Activated naive CD8-positive, alpha-beta T cell treated with anti-CD3 and anti-CD28 coated beads, Interleukin-2, amount 10 ng/mL, durations not matched to agents 7 days and 5 days (primary cell): ENCODE measurements at places on chromosomes 2 and 18. TPM values are rescaled to one million over a fixed set of nuclear protein-coding genes. Genes with fewer than 3 reads are reported as not detected.
A peak's percentile ranks its signal among the peaks of the same experiment; 100 is the strongest.

GRCh38 chr2:33375054-33375453, 101.4 kb upstream of the RASGRP3 start:
- H3K27ac ChIP-seq, result no peak overlapping the region
- no peak for DNase-seq
- no peaks in the 10 kb centered on the region for H3K36me3 ChIP-seq
- H3K27me3 ChIP-seq, result peaks cover 5% of the 10 kb centered on the region
- peaks cover 1% of the 10 kb centered on the region for H3K4me1 ChIP-seq

- H3K27ac ChIP-seq, result no peak overlapping the region
- peaks cover 15% of the 10 kb centered on the region for H3K36me3 ChIP-seq
- H3K27me3 ChIP-seq, result peaks cover 38% of the 10 kb centered on the region
- peaks cover 4% of the 10 kb centered on the region for H3K4me1 ChIP-seq
- no peak overlapping the region for H3K4me3 ChIP-seq
- DNase-seq, result no peak
Measured at GRCh38 chr2:46208766-46209165, 88.4 kb upstream of the EPAS1 start.

ING5 gene
- 54.3 TPM for total RNA-seq

GRCh38 chr2:161596148-161596547, 28.1 kb upstream of the SLC4A10 start:
- H3K4me3 ChIP-seq, result no peak overlapping the region
- H3K27ac ChIP-seq, result no peak overlapping the region
- DNase-seq, result no peak
- H3K27me3 ChIP-seq, result peaks cover 26% of the 10 kb centered on the region
- peaks cover 17% of the 10 kb centered on the region for H3K4me1 ChIP-seq
- peaks cover 7% of the 10 kb centered on the region for H3K36me3 ChIP-seq

SCN9A gene
- total RNA-seq, result not detected

TAF1B gene
- total RNA-seq, result 18.8 TPM

DNA sequence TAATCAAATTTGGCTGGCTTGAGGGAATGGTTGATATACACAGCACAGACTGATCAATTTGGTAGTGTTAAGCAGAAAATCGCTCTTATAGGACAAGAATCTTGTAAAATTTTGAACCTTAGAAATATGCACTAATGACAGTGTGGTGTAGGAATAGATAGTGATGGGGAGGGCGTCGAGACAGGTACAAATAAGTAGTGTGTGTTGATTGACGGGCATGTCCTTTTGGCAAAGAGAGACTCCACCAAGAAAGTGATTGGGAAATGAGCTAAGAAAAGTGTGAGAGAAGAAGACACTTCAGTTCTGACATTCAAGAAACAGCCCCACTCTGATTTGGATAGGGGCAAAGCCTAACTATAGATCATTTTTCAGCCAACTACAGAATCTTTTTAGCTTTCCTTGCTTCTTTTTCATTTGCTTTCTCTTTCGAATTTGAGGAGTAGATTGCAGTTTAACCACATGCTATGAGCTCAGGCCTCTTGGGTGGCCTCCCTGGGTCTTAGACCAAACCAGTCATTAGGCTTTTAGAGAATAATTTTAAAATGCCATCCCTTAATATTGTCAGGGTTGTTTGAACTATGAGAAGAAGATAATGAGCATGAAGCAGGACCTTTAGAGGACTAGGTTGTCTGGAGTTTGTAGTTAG, 127.1 kb downstream of the CERS6 start:
- H3K36me3 ChIP-seq, result peaks cover 40% of the 10 kb centered on the region
- H3K4me3 ChIP-seq, result peak overlapping the region; percentile 73
- H3K27me3 ChIP-seq, result no peaks in the 10 kb centered on the region
- peaks cover 34% of the 10 kb centered on the region for H3K4me1 ChIP-seq
- DNase-seq, result no peak

- DNase-seq, result no peak
- H3K4me3 ChIP-seq, result no peak overlapping the region
- H3K27me3 ChIP-seq, result peaks cover 3% of the 10 kb centered on the region
- H3K27ac ChIP-seq, result no peak overlapping the region
- H3K4me1 ChIP-seq, result no peaks in the 10 kb centered on the region
Measured at GRCh38 chr18:61869636-61870035, 23.2 kb downstream of the RNF152 start.

- H3K4me3 ChIP-seq, result peak overlapping the region; percentile 95
- H3K36me3 ChIP-seq, result peaks cover 10% of the 10 kb centered on the region
- H3K27me3 ChIP-seq, result no peaks in the 10 kb centered on the region
- no peak overlapping the region for H3K27ac ChIP-seq
Measured at GRCh38 chr2:46540496-46541331, 61.3 kb downstream of the TMEM247 start.

DNA sequence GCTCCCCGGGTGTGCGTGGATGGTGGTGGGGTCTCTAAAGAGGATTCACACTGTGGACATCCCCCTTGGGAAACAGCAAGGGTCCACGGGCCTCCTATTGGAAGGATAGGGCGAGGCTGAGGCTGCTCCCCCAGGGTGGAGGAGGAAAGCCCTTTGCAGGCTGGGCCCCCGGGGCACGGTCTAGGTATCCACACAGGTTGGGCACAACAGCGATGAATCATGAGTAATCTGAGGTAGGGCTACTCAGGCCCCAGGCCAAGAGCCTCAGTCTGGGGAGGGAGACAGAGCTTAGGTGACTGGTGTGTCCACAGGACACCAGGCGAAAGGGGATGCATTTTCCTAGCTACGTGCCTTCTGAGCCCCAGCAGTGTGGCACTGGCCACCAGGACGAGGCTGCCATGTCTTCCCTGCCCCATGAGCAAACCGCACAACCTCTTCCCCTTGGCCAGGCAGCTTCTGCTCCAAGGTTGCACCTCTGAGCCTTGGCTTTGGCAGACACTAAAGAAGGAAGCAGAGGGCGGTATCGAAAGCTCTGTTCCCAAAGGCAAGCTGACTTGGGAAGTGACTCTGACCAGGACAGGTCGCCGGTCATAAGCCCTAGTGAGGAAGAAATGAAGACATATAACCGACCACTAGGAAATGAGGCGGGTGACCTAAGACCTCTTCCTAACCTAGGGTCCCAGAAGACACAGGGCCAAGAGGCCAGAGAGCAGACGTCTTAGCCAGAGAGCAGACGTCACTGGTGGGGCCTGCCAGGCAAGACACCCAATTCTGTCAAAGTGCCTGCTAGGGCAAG, 14.6 kb upstream of the SEMA4C start:
- H3K27ac ChIP-seq, result peak overlapping the region; percentile 22
- no peaks in the 10 kb centered on the region for H3K36me3 ChIP-seq
- no peaks in the 10 kb centered on the region for H3K27me3 ChIP-seq
- H3K4me3 ChIP-seq, result no peak overlapping the region
- H3K4me1 ChIP-seq, result no peaks in the 10 kb centered on the region
- DNase-seq, result no peak

GRCh38 chr2:3174626-3175567, 202.7 kb downstream of the EIPR1 start:
- peaks cover 6% of the 10 kb centered on the region for H3K36me3 ChIP-seq
- no peak for DNase-seq
- H3K27ac ChIP-seq, result no peak overlapping the region
- H3K27me3 ChIP-seq, result no peaks in the 10 kb centered on the region

DNA sequence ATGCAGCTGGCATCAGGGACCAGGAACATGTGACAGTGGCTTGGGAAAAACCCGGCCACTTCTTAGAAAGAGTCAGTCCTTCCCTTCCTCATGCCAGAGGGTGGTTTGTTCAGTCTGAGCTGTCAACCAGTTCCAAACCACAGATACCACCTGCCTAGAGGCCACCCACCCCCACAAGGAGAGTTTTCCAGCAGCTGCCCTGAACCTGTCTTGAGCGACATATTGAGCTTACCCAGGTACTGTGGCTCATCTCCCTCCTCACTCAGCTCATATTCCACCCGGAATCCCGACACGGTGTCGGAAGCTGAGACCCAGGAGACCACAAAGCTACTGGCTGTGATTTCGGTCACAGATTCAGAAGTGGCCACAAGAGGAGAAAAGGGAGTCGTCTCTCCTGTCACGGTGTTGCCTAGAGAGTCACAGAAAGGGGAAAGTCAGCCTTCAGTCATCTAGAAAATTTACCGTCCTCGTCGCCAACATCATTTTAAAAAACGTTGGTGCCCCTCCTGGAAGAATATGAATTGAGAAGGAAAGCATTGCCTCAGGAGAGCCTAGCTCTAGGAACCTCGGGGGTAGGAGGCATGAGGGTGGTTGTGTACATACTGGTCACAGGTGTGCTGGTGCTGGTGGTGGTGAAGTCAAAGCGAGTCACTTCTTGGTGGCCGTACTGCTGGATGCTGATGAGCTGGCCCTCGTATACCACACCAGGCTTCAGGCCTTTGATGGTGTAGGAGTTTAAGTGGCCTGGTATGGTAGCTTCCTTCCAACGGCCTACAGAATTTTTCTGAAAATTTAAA, 26.3 kb downstream of the FN1 start:
- peaks cover 13% of the 10 kb centered on the region for H3K27me3 ChIP-seq
- peaks cover 9% of the 10 kb centered on the region for H3K4me1 ChIP-seq
- no peak overlapping the region for H3K4me3 ChIP-seq
- H3K27ac ChIP-seq, result no peak overlapping the region
- no peaks in the 10 kb centered on the region for H3K36me3 ChIP-seq
- no peak for DNase-seq

- no peaks in the 10 kb centered on the region for H3K4me1 ChIP-seq
- DNase-seq, result no peak
- H3K27ac ChIP-seq, result no peak overlapping the region
Measured at GRCh38 chr18:8882632-8883408, 177.5 kb downstream of the MTCL1 start.

DNA sequence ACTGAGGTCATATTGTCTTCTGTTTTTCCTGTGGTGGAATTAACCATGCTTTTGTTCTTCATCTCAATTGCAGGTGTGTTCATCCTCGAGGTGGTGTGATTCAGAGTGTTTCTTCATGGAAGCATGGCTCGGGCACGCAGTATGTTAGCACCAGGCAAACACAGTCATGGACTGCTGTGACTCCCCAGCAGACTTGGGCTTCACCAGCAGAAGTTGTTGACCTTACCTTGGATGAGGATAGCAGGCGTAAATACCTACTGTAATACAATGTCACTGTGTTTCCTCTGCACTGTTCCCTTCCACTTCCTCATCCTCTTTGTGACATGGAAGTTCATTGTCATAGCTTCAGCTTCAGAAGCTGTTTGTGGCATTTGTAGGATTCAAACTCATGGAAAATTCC, 158.7 kb downstream of the HAUS1 start:
- peak overlapping the region; percentile 44 for H3K27ac ChIP-seq
- DNase-seq, result no peak
- H3K4me1 ChIP-seq, result peaks cover 53% of the 10 kb centered on the region
- H3K4me3 ChIP-seq, result no peak overlapping the region
- no peaks in the 10 kb centered on the region for H3K27me3 ChIP-seq

- no peak for DNase-seq
- peaks cover 41% of the 10 kb centered on the region for H3K36me3 ChIP-seq
- H3K27me3 ChIP-seq, result no peaks in the 10 kb centered on the region
- peaks cover 2% of the 10 kb centered on the region for H3K4me1 ChIP-seq
- H3K4me3 ChIP-seq, result no peak overlapping the region
- H3K27ac ChIP-seq, result no peak overlapping the region
Measured at GRCh38 chr2:201329409-201329808, 27.7 kb downstream of the FLACC1 start.

FAM136A gene
- total RNA-seq, result 36.3 TPM

- H3K27me3 ChIP-seq, result no peaks in the 10 kb centered on the region
- H3K36me3 ChIP-seq, result peaks cover 1% of the 10 kb centered on the region
- H3K4me3 ChIP-seq, result no peak overlapping the region
- no peaks in the 10 kb centered on the region for H3K4me1 ChIP-seq
- no peak overlapping the region for H3K27ac ChIP-seq
Measured at GRCh38 chr2:157572725-157573124, 55.9 kb downstream of the ACVR1C start.

DNA sequence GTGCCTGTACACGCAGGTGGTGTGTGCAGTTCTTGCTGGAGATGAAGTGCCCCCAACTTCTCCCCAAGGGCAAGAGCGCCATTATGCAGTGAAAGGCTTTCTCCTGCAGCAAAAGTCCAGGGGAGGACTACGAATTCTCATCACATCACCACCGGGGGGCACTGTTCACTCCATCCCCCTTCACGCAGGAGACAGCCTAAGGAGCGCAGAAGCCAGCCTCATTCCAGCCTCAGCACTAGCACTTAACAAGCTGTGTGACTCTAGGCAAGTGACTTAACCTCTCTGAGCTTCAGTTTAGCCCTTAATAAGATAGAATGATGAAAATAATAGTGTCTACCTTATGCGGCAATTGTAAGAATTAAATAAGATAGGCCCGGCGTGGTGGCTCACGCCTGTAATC, 32.3 kb downstream of the DNMT3A start:
- H3K4me1 ChIP-seq, result peaks cover 53% of the 10 kb centered on the region
- H3K36me3 ChIP-seq, result peaks cover 28% of the 10 kb centered on the region
- H3K27ac ChIP-seq, result peak overlapping the region; percentile 2
- no peak overlapping the region for H3K4me3 ChIP-seq

TLX2 gene
- total RNA-seq, result 0.88 TPM

ST8SIA5 gene
- not detected for total RNA-seq

GRCh38 chr2:44392338-44392943, 30.7 kb downstream of the CAMKMT start:
- no peak for DNase-seq
- no peak overlapping the region for H3K27ac ChIP-seq
- no peaks in the 10 kb centered on the region for H3K4me1 ChIP-seq
- peaks cover 7% of the 10 kb centered on the region for H3K36me3 ChIP-seq

GRCh38 chr2:170101789-170102188, 76.2 kb upstream of the MYO3B start:
- no peak for DNase-seq
- peaks cover 17% of the 10 kb centered on the region for H3K27me3 ChIP-seq
- no peak overlapping the region for H3K27ac ChIP-seq
- H3K36me3 ChIP-seq, result no peaks in the 10 kb centered on the region

TFCP2L1 gene
- total RNA-seq, result 0.03 TPM

- no peak overlapping the region for H3K27ac ChIP-seq
- H3K4me1 ChIP-seq, result no peaks in the 10 kb centered on the region
- no peaks in the 10 kb centered on the region for H3K27me3 ChIP-seq
Measured at GRCh38 chr18:54608028-54608642, 17.1 kb downstream of the DYNAP start.

DNA sequence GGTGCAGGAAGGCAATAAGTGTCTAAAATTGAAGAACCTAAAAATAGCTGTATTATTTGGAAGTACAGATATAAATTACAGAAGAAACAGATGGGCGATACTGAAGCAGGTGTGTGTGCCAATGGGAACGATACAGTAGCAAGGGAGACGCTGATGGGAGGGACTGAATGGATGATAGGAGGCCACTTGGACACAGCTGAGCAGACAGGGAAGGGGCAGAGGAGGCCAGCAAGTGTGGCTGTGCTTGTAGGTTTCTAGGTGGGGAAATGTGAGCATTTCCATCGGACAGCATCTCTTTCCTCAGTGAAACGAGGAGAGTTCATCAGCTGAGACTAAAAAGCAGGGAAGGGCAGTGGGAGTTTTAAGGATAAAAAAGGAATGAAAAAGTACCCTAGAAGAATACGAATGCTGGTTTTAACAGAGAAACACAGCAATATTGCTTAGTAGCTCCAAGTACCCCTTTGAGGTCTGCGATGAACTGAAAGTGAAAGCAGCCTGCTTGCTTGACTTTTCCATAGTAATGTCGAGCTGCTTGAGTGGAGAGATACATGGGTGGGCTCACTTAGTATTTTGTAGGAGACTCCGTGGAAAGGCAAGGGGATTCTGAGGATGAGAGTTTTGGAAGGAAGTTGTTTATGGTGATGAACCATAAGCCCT, 91.7 kb upstream of the EPC2 start:
- no peak overlapping the region for H3K4me3 ChIP-seq
- H3K36me3 ChIP-seq, result peaks cover 2% of the 10 kb centered on the region
- no peaks in the 10 kb centered on the region for H3K27me3 ChIP-seq
- DNase-seq, result no peak

RAX gene
- total RNA-seq, result not detected

RUFY4 gene
- total RNA-seq, result 4.9 TPM

GRCh38 chr2:98348066-98348561, 1.9 kb downstream of the CNGA3 start:
- H3K27me3 ChIP-seq, result peaks cover 74% of the 10 kb centered on the region
- H3K4me3 ChIP-seq, result no peak overlapping the region
- no peak overlapping the region for H3K27ac ChIP-seq
- no peaks in the 10 kb centered on the region for H3K36me3 ChIP-seq
- peaks cover 12% of the 10 kb centered on the region for H3K4me1 ChIP-seq
